Naive B cell (primary cell): ENCODE measurements at places on chromosomes 12 and 14.

GRCh38 chr14:33714527-33715226 is 236.2 kb downstream of the EGLN3 start:
- H3K27me3 ChIP-seq: no peaks in the 10 kb centered on the region
- DNase-seq: no peak
- H3K36me3 ChIP-seq: no peaks in the 10 kb centered on the region
- H3K4me3 ChIP-seq: no peak overlapping the region
- no peaks in the 10 kb centered on the region for H3K4me1 ChIP-seq
- no peak overlapping the region for H3K27ac ChIP-seq

GRCh38 chr12:62731055-62731820 is 203.7 kb downstream of the PPM1H start:
- no peak for DNase-seq
- no peak overlapping the region for H3K27ac ChIP-seq
- H3K27me3 ChIP-seq: no peaks in the 10 kb centered on the region
- no peak overlapping the region for H3K4me3 ChIP-seq
- H3K4me1 ChIP-seq: peaks cover 6% of the 10 kb centered on the region

DNA sequence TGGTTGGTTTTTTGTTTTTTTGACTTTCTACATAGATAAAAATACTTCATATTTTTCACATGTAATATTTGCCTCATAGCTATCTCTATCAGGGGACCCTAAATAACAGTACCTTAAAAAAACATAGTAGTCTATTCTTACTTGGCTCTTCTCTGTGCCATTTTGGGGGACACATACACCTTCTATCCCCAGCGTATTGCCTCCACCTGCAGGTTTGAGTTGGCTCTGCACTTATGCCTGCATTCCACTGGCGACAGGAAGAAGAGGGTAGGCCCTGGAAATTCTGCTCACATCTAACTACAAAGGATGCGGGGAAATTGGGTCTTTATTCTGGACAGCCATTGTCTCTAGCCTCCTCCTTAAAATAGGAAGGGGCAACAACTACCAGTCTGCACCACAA is 13.8 kb upstream of the IFI27L2 start:
- no peak overlapping the region for H3K27ac ChIP-seq
- DNase-seq: no peak
- no peaks in the 10 kb centered on the region for H3K36me3 ChIP-seq
- H3K27me3 ChIP-seq: peaks cover 10% of the 10 kb centered on the region
- H3K4me3 ChIP-seq: no peak overlapping the region
- H3K4me1 ChIP-seq: no peaks in the 10 kb centered on the region

DNA sequence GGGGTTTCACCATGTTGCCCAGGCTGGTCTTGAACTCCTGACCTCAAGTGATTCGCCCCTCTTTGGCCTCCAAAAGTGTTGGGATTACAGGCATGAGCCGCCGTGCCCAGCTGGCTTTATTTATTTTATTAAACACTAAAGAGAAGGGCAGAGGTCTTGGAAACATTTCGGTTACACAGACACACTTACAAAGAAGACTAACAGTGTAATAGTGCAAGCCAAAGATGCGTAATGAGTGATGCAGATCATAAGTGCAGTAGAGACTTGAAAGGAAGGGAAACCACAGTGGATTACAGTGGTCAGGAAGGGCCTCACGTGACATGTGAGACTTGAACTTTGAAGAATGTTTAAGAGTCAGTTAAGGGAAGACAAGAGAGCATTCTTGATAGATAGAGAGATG is 33.9 kb upstream of the CDK17 start:
- peaks cover 6% of the 10 kb centered on the region for H3K4me1 ChIP-seq
- no peaks in the 10 kb centered on the region for H3K36me3 ChIP-seq
- H3K4me3 ChIP-seq: no peak overlapping the region
- DNase-seq: no peak
- no peaks in the 10 kb centered on the region for H3K27me3 ChIP-seq
- H3K27ac ChIP-seq: no peak overlapping the region

- no peak overlapping the region for H3K4me3 ChIP-seq
- H3K36me3 ChIP-seq: no peaks in the 10 kb centered on the region
Observed at GRCh38 chr14:68532496-68532895, 260.4 kb downstream of the ZFP36L1 start.

DNA sequence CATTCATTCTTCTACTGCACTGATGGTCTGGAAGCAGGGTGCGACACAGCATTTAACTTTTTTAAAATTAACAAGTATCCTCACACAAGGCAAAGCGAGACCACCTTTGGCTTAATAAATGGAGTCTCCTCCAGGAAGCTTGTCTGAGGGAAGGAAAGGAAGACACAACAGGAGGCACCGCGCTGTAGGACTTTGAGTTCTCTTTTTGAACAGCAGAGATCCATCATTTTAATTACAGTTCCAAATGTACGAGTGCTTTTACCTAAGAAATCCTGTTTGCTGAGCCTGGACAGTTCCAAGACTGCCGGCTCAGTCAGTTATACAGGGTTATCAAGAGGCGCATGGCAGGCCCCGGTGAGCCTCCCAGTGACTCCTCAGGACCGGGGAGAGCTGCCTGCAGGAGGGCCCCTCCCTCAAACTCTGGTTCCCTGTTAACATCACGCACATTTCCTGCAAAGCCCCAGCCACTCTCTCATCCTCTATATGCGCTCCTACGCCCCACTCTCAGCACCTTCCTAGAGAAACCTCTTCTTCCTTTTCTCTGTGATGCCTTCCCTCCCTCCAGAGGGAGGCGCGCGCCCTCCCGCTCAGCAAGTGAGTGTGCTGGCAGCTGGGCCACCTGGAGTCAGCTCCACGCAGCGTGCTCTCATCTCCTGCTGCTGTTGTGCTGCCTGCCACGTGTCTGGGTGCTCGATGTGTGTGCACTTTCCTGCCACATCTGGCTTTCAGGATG is 46.1 kb downstream of the STX2 start:
- no peak overlapping the region for H3K4me3 ChIP-seq
- peaks cover 7% of the 10 kb centered on the region for H3K36me3 ChIP-seq
- H3K4me1 ChIP-seq: no peaks in the 10 kb centered on the region
- H3K27me3 ChIP-seq: no peaks in the 10 kb centered on the region
- DNase-seq: no peak

GRCh38 chr12:110669193-110669502 is 19.8 kb downstream of the HVCN1 start:
- H3K4me3 ChIP-seq: peak overlapping the region; percentile 93
- peaks cover 100% of the 10 kb centered on the region for H3K4me1 ChIP-seq
- H3K36me3 ChIP-seq: peaks cover 55% of the 10 kb centered on the region
- peak overlapping the region; percentile 96 for H3K27ac ChIP-seq

DNA sequence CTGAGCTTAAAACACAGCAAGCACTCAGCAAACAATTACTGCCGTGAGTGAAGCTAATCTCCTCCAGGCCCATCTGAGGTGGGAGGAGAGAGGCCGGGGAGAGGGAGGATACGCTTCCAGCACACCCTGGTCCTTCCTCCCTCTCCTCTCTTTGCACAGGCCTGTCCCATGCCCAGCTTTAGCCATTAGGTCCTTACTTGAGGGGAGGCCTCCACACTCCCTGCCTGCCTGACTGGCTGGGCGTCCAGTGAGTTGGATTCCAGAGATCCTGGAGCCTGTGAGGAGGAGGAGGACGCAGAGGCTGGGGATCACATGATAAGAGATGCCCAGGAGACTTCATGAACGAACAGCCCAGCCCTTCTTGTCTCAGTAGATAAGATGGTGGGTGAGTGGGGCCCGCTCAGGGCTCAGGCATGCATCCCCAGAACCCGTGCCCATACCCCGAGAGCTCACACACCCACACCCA is 65.1 kb upstream of the NCOR2 start:
- H3K4me1 ChIP-seq: no peaks in the 10 kb centered on the region
- no peaks in the 10 kb centered on the region for H3K36me3 ChIP-seq
- H3K4me3 ChIP-seq: no peak overlapping the region
- DNase-seq: no peak

GRCh38 chr12:29634057-29634456 is 136.6 kb upstream of the OVCH1 start:
- DNase-seq: no peak
- H3K4me3 ChIP-seq: no peak overlapping the region
- H3K36me3 ChIP-seq: no peaks in the 10 kb centered on the region
- H3K4me1 ChIP-seq: no peaks in the 10 kb centered on the region

DNA sequence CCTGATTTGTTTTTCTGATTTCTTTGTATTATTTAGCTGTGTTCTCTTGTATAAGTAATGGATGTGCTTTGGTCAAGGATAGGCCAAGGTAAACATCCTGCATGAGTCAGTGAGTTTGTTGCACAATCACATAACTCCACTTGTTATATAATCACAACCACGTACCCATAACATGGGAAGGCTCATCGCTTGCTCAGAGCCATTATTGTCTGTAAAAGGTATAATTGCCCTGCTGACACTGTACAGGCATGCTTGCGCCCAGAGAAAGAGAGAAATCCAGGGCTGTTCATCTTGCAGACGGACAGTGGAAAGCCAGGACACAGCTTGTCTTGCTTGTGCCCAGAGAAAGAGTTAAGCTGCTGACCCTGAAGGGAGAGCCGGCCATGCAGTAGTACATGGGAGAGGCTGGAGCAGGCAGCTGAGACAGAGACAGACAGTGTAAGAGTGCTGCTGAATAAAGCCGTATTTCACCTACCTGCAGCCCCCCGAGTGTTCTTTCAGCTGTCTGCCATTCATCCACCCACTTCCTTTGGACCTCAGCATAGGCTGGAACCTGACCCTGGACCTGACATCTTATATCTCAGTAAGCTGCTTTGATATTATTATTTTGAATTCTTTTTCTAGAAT is 174.7 kb upstream of the DAAM1 start:
- DNase-seq: no peak
- H3K4me3 ChIP-seq: no peak overlapping the region
- no peaks in the 10 kb centered on the region for H3K4me1 ChIP-seq

DNA sequence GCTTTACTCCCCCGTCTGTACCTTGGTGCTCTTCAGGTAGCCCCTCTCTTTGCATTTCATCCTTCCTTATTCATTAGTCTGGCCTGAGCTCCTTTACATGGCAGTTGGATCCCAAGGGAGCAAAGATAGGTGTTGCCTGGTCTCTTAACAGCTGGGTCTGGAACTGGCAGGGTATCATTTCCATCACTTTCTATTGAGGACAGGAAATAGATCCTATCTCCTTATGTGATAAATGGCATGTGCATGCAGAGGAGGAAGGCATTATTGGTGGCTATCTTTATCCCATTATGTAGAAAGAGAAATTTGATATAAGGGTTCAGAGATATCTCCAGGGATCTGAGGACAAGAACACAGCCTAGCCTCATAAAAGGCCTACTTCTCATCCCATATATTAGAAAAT is 54.6 kb upstream of the OAS1 start:
- peaks cover 12% of the 10 kb centered on the region for H3K36me3 ChIP-seq
- no peaks in the 10 kb centered on the region for H3K4me1 ChIP-seq

DNA sequence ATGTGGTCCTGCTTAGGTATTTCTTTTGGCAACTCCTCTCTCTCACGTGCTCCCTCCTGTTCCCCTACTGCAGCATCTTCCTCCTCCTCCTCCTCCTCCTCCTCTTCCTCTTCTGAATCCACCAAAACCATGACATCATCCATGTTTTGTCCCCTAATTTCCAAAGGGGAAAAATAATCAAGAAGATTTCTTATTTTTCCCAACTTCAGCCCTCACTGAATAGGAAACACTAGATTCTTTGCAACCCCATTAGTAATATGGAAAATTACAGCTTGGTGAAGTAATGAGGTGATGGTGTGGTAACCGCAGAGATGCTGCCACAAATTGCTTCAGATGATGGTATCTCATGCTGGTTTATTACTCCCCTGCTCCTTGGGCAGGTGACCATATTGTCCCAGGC is 7.5 kb upstream of the WSB2 start:
- DNase-seq: no peak
- peaks cover 7% of the 10 kb centered on the region for H3K27me3 ChIP-seq
- H3K4me1 ChIP-seq: peaks cover 18% of the 10 kb centered on the region
- H3K4me3 ChIP-seq: no peak overlapping the region

DNA sequence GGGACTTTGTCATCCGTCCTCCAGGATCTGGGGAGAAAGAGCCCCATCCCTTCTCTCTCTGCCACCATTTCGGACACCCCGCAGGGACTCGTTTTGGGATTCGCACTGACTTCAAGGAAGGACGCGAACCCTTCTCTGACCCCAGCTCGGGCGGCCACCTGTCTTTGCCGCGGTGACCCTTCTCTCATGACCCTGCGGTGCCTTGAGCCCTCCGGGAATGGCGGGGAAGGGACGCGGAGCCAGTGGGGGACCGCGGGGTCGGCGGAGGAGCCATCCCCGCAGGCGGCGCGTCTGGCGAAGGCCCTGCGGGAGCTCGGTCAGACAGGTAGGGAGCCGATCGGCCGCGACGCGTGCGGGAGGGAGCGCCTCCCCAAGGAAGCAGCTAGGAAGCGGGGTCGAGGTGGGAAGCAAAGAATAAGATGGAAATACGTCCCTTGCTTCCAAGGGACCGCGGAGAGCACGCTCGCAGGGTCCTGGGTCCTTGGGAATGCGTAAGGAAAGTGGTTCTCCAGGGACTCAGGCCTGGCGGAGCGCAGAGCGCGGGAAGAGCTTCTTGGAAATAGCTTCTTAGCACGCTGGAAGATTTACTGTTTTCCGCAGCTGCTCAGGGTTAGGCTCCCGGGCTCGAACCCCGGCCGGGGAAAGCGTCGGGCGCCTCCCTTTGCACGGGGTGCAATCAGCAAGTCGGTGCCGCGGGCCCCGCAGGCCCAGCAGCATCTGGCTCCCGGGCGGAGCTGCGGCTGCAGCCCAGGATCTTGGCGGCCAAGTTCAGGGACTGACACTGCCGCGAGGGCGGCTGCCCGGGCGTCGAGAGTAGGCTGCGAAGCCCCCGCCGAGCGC is 457 bp downstream of the SOCS2 start:
- peaks cover 46% of the 10 kb centered on the region for H3K27me3 ChIP-seq
- peaks cover 23% of the 10 kb centered on the region for H3K4me1 ChIP-seq
- peaks cover 8% of the 10 kb centered on the region for H3K36me3 ChIP-seq
- peak overlapping the region; percentile 92 for H3K4me3 ChIP-seq
- H3K27ac ChIP-seq: no peak overlapping the region

DNA sequence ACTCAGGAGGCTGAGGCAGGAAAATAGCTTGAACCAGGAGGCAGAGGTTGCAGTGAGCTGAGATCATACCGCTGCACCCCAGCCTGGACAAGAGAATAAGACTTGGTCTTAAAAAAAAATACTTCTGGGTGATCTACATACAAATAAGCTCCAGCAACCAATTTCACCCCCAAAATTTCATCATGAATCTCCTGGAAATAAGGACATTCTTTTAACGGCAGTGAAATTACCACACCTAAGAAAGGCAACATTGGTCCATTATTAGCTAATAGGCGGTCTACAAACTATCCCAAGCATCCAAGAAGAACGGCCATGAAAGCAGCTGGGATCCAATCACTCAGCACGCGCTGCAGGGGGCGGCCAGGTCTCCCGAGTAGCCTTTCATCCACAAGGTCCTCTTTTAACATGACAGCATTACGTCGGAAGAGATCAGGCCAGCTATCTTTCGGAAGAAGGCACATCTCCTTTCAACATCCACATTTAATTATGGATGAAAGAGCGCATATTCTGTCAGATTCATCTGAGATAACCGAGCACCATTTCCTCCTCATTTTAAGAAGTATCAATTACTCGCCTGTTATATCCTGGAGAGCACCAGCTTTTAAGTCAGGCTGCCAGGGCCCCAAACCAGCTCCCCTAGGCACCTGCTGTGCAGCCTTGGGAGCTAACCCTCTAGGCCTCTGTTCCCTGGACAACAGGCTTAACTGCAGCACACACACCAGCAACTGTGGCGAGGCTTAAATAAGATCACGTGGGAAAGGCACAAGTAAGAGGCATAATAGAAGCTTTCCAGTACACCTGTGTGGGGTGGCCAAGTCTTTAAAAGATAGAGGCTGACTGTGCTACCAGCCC is 4.2 kb downstream of the SLC15A4 start:
- peak overlapping the region; percentile 71 for H3K4me3 ChIP-seq
- no peak for DNase-seq
- H3K36me3 ChIP-seq: no peaks in the 10 kb centered on the region
- H3K4me1 ChIP-seq: peaks cover 52% of the 10 kb centered on the region
- H3K27ac ChIP-seq: peak overlapping the region; percentile 95
- H3K27me3 ChIP-seq: no peaks in the 10 kb centered on the region

GRCh38 chr14:91891721-91892220 is 24.4 kb upstream of the TC2N start:
- no peak for DNase-seq
- no peak overlapping the region for H3K27ac ChIP-seq
- H3K27me3 ChIP-seq: peaks cover 11% of the 10 kb centered on the region
- no peaks in the 10 kb centered on the region for H3K36me3 ChIP-seq
